ENCODE measurements at places on chromosomes 4 and X.

- no peak for DNase-seq
Observed at GRCh38 chr4:26594778-26595177, 10.9 kb downstream of the TBC1D19 start.

DNA sequence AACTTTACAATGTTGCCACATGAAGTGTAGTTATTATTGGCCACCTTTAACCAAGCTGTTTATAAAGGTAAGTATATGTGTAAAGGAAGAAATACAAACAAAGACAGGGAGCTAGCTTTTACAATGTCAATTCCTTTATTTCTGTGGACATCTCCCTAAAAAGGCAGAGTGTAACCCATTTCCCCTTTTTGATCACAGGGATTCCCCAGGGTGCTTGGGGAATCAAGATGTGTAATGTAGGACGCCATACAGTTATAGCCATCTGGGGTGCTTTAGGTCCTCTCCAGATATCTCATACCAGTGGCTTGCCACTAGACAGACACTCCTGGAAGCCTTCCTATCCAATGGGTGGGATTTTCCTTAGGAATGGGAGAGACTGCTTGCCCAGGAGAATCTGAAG, 4.2 kb upstream of the CUL4B start:
- no peak for DNase-seq

GRCh38 chr4:172514801-172515200, 653.8 kb upstream of the GALNT7 start:
- no peak for DNase-seq

DNA sequence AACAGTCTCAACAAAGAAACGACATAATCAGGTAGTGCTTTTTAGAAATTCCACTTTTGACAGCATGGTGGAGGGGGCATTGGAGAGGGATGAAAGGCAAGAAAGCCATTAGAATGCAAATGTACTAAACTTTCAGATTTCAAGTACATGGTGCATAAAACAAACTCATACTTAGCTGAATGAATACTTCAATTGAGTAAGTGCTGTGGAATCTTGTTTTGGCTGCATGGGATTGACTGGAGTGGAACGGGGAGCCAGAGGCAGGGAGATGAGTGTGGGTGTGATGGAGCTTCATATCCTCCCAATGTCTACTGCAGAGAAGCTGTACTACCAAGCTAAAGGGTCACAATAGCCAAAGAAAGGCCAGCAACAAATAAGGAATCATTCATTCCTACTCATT, 52.4 kb downstream of the USP46 start:
- no peak for DNase-seq

DNA sequence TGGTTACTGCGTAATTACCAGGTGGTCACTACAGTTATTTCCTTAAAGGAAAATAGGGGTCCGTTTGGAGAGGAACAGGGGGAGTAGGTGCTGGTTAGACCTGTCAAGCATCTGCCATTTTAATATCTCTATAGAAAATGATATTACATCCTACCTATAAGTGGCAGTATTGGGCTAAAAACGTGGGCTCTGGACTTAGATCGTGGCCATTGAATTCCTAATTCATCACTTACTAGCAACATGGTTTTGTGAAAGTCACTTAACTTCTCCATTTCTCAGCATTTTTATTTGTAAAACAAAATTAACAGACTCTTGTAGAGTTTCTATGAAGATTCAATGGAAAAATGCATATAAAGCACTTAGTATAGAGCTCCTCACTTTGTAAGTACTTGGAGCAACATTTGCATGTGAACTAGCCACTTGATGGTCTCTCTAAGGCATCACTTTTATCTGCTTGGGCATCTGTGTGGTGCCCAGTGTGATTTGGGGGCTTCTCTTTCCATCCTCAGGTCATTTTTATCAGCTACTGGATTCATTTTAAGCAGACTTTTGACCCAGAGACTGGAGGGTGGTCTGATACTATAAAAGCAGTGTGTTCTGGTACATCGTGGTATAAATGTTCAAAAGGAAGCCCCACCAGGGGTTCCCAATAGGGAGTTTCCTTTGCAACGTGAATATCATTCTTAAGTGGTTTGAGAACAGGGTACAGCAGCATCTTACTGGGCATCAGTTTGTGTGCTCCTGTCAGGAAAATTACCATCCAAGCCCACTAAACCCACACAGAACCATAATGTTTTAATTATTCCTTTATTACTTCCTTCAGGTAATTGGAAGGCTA, 42.7 kb upstream of the RASSF6 start:
- DNase-seq = no peak

DNA sequence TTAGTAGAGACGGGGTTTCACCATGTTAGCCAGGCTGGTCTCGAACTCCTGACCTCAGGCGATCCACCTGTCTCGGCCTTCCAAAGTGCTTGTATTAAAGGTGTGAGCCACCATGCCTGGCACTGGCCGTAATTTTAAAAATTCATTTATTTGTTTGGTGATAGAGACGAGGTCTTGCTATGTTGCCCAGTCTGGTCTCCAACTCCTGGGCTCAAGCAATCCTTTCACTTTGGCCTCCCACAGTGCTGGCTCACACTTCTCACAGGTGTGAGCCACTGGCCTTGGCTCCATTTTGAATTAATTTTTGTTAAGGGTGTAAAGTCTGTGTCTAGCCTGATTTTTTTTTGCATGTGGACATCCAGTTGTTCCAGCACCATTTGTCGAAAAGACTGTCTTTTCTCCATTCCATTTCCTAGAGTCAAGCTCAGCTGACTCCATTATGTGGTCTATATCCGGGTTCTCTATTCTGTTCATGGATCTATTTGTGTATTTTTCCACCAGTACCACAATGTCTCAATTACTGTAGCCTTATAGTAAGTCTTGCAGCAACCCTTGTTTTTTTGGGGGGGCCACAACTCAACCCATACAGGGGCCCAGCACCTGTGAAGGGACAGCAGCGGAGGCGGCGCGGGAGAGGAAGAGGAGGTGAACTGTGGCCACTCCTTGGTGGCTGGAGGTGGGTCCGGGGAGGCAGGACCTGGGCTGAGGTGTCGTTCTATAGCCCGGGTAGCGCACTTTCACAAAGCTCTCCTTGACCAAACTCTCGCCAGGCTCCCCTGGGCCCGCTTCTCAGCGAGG, 1.5 kb upstream of the NSD2 start:
- no peak for DNase-seq

- no peak for DNase-seq
Observed at GRCh38 chr4:182536221-182536811, 293.1 kb downstream of the TENM3 start.

DNA sequence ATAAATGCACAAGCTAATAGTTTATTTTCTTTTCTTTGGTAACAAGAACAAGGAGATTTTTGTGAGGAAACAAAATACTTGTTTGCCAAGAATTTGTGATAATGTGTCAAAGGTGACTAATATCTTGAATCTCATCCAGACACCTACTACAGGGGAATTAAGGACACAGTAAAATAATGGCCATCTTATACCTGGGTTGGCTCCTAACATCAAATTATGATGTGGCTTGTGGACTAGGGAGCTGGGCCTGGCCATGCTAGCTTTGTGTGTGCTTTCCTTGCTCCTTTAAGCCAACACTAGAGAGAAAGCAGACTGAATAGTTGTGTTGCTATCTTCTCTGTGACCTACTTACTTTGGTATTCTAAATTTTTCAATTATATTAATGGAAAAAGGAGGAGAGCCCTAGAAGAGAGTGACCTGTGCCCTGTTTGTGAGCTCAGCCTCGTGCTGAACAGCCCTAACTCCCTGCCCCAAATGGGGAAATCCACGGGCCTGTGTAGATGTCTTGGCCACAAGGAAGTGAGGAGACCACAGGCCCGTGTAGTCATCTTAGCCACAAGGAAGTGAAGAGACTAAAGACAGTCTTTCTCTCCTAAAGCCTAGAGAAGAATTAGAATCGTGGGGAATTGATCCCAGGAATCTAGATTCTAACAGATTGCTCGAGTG, 23.3 kb downstream of the ARHGAP24 start:
- DNase-seq = no peak

DNA sequence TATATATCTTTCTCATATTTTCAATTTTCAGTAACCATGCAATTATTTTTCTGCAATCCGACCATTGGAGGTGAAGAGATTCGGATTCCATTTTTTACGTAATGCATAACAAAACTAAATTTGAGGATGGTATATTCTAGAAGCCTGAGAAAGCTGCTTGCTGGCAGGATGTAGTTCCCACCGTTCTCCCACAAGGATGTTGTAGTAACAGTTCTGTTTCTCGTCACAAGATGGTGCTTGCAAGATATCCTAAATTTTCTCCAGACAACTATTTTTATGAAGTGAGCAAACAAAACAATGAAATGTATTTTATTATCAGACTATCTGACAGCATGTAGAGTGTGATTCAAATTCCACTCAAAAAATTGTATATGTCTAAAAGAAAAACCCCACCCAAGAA, 10.7 kb downstream of the PWWP3B start:
- DNase-seq = no peak

DNA sequence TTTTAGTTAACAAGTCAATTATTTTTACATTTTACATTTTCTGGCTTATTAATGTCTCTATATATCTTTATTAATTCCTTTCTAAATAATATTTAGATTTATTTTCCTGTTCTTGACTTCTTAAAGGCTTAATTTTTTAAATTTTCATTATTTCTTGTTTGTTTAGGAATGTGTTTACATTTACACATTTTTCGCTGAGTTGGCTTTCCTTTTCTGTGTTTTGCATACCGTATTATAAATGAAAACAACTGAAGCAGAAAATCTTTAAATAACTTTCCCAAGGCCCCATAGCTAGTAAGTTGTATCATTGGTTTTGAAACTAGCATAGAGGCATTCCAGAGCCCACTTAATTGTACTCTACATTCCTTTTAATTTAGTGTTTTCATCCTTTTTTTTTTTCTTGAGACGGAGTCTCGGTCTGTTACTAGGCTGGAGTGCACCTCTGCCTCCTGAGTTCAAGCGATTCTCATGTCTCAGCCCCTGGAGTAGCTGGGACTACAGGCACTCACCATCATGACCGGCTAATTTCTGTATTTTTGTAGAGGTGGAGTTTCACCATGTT, 261.6 kb downstream of the IQCM start:
- DNase-seq = no peak

GRCh38 chrX:95350774-95351488, 1333.7 kb upstream of the DIAPH2 start:
- DNase-seq = no peak

GRCh38 chr4:17275836-17276235, 236.1 kb downstream of the QDPR start:
- no peak for DNase-seq

DNA sequence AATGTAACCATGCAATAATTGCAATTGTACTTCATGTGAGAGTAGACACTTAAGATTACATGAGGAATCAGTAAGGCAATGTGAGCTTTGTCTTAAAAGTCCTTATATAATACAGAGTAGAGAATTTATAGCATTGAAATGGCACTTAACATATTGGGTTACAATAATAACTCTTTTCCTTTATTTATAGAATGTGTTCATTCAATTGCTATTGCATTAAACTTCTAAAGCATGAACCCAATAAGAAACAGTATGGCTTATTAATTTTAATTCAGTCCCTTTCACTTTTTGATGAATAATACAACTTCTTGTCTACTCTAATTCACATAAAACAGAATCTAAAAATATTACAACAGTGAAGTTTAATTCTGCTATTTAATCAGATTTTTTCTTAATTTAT, 174.2 kb upstream of the PABPC4L start:
- DNase-seq = no peak

DNA sequence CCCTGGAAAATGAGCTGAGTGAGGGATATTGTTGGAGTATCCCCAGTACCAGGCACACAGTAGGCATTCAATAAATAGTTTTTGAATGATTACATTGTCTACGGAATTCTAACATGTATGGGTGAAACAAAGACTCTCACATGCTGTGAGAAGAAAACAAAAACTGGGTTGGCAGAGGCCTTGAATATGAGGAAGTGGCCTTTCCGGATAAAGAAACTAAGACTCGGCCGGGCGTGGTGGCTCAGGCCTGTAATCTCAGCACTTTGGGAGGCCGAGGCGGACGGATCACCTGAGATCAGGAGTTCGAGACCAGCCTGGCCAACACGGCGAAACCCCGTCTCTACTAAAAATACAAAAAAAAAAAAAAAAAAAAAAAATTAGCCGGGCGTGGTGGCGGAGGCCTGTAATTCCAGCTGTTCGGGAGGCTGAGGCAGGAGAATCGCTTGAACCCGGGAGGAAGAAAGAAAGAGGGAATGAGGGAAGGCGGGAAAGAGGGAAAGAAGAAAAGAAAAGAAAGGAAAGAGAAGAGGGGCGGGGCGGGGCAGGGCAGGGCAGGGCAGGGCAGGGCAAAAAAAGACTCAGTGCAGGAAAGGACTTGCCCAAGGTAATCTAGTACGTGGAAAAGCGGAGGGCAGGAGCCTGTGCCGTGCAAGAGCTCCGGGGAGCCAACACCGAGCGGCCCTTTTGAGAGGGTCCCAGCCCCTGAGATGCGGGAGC, 689 bp upstream of the TMA16 start:
- no peak for DNase-seq

- no peak for DNase-seq
Observed at GRCh38 chrX:6718766-6719165, 183.8 kb upstream of the VCX3A start.

GRCh38 chrX:17033225-17033624, 86.8 kb downstream of the REPS2 start:
- no peak for DNase-seq

DNA sequence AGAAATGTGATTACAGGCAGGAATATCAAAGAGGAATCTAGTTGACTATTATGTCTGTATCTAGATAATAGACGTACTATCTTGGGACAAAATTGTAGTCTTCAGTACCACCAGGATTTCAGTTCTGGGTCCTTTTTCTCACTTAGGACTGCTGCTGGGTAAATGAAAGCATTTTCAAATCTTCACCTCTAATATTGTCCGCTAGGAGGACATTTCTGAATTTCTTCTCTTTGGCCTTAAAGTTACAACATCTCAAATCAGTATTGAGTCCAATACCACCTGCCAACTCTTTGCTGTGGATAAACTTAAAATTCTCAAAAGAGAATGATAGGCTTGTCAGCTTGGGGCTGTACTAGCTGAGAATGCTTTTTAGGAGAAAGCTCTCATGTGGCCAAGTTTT, 6.0 kb downstream of the FGF16 start:
- DNase-seq = no peak

GRCh38 chrX:102832661-102833060, 104.4 kb upstream of the RAB40AL start:
- no peak for DNase-seq

GRCh38 chr4:37540486-37540885, 145.7 kb downstream of the RELL1 start:
- DNase-seq = no peak

DNA sequence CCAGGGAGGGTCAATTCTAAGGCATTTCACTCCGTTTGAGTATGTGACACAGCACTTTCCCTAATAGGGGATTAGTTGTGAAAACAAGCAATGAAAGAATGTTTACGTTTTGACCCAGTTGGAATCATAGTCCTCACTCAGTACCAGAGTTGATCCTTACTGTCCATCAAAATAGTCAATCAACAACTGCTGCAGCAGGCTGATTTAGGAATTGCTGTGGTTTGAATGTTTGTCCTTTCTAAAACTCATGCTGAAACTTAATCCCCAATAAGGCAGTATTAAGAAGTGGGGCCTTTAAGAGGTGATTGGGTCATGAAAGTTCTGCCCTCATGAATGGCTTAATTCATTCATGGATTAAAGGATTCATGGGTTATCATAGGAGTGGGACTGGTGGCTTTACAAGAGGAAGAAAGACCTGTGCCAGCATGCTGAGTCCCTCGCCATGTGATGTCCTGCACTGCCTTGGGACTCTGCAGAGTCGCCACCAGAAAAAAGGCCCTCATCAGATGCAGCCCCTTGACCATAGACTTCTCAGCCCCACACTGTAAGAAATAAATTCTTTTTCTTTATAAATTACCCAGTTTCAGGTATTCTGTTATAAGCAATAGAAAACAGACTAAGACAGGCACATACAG, 3.1 kb upstream of the FBXL5 start:
- no peak for DNase-seq

All from thoracic aorta (tissue), 2 donors.